ENCODE measurements at places on chromosomes 2 and 18.

- DNase-seq = no peak
Measured at GRCh38 chr2:30807249-30807648, at the start of gene CAPN13. TSS of gene CAPN13 (minus strand) at chr2:30807446. CDS start at chr2:30787325, 20,121 bp downstream.

DNA sequence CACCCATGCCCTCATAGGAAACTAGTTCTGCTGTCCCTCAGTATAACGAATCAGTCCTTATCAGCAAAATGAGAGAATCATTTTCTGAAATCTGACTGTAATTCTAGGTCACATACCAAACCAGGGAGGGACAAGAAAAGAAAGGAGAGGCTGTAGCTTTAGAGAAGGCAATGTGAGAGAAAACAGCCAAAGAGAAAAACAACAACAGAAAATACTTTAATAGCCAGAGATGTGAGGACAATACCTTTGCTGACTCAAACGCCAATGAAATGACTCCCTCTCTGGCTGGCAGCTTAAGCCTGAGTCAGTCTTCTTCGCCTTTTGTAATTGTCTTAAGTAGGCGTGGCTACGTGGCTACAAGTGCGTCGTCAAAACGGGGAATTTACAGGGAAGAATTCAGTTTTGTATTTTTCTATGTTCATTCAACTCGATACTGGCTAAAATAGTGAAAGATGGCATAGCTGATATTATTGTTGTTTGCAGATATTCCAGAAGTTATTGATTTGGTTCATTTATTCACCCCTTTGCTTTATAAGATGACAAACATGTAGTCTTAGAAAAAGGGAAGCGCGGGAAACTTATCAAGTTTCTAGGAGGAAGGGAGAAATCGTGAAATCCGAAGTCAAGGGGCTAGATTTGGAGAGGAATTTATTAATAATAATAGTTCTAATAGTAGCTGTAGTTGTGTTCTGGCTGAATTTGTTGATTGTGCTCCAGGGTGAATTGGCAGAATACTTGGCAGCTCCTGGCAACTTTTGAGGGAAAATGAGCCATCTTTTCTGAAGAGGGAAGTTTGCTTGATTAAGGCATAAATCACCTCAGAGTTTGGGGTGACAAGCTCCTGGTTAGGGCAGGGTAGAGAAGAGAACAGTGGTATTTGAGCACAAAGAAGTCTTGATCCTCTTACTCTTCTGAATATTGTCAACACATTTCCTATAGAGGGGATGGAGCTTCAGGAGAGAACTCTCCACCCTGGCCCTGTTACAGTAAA is at the start of gene IL1A:
Gene IL1A (minus strand): TSS at position 295 of the 991 bp plus-strand sequence. CDS start 723 bp downstream, outside the sequence.
- DNase-seq = no peak

DNA sequence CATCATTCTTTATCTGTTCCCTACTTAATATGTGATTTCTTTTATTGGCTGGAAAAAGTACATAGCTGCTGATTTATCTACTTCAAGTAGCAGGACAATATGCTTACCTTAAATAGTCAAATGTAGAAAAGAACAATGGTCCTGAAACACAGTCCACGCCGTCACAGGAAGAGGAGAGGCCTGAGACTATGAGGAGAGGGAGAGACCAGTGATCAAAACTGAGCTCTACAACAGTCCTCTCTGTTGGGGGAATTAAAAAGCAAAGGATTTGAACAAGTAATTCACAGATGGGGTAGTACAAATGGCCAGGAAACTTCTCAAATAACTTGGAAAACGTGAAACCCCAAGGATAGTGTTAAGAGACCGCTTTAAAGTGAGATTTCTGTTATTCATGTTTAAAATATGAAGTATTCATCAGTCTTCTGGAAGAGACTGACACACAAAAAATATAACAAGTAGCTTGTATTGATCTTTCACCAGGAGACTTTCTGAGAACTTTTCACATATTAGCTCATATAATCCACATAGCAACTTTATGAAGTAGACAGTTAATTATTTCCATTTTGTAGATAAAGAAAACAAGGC is 20.2 kb downstream of the SCYGR8 start:
- no peak for DNase-seq

- no peak for DNase-seq
Measured at GRCh38 chr2:28414583-28414982, 21.9 kb downstream of the FOSL2 start.

DNA sequence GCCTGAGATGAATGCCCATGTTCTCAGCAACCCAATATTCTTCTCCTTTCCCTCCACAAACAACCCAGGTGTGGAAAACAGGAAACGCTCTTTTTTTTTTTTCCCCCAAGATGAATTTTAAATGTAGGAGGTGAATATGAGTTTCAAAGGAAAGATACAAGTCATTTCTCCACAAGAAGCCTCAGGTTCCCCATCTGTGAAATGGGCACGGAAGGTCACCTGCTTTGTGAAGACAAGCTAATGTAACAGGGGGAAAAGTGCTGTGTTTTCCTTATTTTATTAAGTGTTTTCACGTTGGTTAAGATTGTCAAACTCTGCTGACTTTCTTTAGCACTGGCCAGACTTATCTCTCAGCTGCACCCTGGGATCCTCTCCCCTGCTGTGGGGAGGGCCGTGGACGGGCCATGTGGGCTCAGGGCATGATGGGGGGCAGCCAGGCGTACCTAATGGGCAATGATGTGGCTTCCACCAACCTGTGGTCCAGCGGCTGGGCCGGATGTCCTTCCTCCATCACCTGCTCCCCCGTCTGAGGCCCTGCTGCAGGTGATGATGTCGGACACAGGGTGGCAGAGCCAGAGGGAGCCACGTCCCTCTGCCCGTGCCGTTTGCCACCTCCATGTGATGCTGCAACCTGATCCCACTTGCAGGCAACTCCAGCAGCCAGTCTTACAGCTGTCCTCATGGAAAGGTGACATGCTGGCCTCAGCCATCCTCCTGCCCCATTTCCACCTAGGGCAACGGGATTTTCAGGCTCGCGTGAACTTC is 130.0 kb upstream of the PXDN start:
- no peak for DNase-seq

DNA sequence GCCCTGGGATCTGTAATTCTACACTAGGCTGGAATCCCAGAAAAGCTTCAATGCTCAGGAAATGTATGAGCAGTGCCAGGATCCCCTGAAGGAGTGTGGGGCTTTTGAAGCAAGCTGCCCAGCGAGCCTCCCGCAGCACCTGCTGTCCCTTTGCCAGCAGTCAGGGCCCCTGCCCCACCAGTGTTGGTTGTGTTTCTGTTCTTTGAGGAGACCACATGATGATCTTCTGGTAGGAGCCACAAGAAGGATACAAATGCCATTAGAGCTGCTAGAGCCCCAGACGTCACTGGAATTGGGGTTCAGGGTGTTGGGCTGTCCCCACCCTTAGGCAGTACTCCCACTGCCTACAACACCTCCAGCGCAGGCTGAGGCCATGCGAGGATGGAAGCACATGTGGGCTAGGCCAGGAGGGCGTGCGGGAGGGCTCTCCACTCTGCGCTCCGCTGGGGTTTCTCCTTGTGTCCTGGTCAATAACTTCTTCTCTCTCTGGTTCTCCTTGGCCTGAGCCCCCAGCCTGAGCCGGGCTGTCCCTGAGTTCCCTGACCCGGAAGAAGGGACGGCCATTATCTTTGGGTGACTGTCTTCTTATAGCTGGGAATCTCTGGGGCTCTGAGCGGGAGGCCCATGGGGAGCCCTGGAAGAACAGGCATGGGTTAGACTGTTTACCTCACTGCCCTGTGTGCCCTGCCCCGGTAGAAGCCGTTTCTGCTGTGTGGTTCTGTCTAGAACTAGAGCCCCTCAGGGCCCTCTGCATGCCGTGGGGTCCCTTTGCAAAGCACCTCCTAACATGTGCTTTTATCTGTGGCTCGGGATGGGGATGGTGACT is 73.9 kb downstream of the LRRFIP1 start:
- no peak for DNase-seq

DNA sequence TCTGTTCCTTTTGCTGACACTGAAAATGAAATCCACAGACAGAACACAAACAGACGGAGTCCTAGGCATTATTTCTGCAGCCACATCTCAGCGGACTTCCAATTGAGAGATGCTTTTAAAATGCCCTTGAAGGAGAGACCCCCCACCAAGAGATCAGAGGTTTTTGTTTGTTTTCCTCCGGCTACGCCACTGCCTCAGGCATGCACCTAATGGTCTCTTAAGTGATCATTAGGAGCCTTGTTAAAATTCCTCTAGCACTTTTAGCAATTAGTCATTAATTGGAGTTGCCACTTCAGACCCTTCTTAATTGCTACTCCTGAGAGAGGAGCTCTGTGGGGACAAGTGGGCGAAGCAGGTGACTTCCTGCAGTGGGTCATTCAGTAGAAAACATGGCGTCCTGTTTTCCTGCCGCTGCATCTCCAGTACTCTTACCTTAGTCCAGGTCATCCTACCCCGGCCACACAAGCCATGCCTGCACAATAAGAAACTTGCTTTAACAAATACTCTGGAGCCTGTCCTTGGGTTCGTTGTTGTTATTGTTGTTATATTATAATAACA is 257.7 kb upstream of the CHAC2 start:
- no peak for DNase-seq

GRCh38 chr2:27495840-27496356 is 741 bp upstream of the GCKR start:
- DNase-seq = no peak

DNA sequence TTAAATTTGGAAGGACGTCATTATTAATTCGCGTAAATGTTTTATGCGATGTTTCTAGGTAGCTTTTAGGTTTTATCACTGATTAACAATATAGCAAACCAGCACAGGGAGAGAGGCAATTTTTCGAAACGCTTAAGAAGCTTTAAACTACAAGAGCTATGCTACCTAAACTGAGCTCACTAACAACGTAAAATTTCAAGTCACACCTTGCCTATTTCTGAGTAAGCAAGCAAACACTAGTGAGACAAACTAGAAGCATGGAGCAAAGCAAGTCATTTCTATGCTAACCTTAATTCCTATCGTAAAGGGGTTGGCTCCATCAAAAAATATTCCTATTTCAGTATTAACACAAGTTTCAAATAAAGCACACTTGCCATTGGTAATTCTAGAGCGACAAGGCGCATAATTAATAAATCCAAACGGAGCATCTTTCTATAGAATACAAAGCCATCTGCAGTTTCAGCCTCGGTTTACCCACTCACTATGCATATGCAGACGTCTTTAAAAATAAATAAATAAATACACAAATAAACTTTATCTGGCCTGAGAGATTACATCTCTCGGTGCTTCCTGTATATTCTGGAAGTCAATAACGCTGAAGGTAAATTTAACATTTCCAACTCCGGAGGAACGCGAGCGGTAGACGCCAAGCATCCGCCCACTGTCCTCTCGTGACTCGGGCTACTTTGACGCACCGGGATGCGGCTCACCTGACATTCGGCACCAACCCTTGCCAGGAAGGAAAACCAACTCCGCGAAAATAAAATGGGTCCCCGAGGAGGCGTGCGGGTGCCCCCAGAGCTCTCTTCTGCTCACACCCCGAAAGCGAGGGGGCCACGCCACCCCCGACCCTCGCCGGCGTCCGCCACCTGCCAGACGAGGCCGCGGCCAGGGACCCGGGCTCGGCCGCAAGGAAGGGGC is 947 bp downstream of the ITSN2 start:
- peak; percentile 47 for DNase-seq

DNA sequence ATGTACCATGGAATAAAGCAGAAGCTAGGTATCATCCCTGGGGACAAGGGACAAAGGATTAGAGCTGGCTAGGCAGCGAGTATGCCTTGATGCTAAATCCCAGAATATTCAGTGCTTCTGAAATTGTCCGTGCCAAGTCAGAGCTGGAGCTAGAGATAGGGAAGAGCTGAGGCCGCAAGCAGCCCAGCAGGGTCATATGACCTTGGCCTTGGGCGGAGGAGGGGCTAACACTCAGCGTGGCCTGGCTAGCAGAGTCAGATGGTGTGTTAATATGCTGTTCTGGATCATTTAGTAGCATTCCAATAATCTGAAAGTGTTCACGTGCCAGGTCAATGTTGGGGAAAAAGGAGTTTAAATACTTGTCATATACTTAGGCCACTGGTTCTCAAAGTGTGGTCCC is 374.8 kb downstream of the CLIP4 start:
- DNase-seq = no peak

GRCh38 chr2:208136716-208137094 is 7.1 kb upstream of the CRYGC start:
- no peak for DNase-seq

DNA sequence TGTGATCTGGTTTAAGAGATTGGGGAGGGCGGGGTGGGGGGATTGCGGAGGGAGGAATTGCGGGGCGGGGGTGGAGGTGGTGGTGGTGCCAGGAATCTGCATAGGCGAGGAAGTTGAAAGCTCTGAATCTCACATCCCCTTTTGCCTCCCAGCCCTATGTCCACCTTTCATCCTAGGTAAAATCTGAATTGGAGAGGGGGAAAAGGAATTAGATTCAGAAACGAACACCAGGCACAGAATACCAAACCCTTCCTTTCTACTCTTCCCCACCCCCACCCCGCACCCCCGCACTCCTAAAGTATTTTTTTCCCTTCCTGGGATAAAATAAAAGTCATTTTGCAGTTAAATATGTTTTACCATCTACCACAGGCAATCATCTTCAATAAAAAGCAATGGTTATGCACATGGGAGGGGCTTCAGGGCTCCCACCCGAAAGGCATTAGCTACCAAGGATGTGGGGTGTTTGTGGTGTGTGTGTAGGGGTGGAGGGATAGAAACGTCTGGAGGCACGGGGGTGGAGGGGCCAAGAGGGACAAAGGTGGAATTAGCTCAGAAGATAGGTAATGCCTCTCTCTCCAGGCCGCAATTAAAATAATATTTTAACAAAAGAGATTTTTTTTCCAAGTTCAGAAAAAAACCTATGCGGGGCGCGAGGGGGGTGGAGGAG is 1.8 kb downstream of the IGFBP5 start:
- no peak for DNase-seq

GRCh38 chr18:56825321-56825720 is 174.2 kb downstream of the WDR7 start:
- DNase-seq = no peak

- no peak for DNase-seq
Measured at GRCh38 chr2:164363646-164364045, 257.6 kb downstream of the GRB14 start.

GRCh38 chr2:215002500-215002899 is 135.9 kb downstream of the ABCA12 start:
- no peak for DNase-seq

DNA sequence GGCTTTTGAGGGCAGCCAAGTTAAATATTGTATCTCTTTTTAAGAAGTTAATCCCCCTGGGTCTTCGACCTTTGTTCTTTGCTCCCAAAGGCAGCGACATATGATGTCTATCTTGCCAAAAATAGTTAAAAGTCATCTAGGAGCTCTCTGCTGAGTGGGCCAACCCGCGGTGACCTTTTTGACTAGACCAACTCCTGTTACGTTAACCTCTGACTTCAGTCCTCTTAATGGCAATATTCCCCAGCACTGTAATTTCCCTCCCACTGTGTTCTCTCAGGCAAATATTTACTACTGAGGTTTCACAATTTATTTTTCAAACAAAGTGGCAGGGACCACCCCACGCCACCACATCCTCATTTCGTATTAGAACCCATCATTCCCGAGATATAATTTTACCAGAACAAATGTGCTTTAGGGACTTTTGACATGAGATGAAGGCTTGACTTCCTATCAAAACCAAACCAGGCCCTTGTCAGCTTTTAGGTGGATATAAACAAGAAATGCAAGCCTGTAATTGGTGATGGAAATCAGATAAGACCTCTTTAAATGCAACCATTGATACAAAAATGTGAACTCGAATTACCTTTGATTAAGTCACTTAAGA is 764.7 kb downstream of the SATB2 start:
- no peak for DNase-seq

GRCh38 chr18:58113337-58113736 is 69.3 kb downstream of the NEDD4L start:
- DNase-seq = no peak

Measured in CD4-positive, alpha-beta T cell treated with Interleukin-2 at 100 ng/mL for 4 hours (primary cell).